ENCODE measurements at places on chromosomes 4 and X. TPM values are rescaled to one million over a fixed set of nuclear protein-coding genes. Genes with fewer than 3 reads are reported as not detected.

DNA sequence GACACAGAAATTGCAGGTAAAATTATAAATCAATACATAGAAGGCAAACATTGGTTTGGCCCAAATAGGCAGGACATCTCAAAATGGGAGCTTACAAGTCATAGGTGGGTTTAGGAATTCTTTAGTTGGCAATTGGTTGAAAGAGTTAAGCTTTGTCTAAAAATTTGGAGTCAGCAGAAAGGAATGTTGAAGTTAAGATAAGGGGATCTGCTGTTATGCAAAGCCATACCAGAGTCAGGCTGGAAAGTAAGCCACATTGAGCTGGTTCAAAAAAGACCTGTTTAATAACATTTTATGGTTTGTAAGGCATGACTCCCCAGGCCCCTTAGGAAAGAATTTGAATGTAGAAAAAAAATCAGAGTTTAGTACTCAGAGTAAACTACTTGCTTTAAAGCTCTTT, 92.6 kb downstream of the IL13RA2 start:
- peak; percentile 1 for DNase-seq

- DNase-seq = no peak
Measured at GRCh38 chrX:68703846-68704245, 56.4 kb downstream of the STARD8 start.

DNA sequence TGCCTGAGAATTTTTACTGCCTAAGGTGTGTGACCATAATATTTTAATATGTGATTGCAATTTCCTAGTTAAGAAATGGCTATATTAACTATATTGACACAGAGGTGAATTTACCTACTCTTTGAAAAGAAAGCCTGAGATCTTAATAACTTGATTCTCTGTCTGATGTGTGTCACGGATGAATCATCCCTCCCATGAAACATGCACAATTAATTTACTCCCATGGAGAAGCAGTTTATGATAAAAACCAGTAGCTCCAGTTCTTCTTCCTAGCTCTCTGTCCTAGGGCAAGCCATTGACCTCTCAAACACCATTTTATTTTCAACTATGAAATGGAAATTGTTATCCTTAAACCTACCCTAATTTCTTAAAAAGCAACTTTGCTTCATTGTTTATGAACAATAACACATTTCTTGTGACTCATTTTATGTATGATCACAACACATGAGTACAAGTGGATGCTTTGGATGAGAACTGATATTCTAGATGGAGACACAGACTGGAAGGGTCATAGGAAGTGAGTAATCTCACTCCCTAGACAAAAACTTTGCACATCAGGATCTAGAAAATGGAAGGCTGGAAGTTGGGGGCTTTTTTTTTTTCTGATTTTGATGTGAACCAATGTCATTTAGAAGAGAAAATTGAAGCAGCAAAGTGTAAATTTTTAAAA, 438.3 kb downstream of the GPAT3 start:
- peak; percentile 4 for DNase-seq

DNA sequence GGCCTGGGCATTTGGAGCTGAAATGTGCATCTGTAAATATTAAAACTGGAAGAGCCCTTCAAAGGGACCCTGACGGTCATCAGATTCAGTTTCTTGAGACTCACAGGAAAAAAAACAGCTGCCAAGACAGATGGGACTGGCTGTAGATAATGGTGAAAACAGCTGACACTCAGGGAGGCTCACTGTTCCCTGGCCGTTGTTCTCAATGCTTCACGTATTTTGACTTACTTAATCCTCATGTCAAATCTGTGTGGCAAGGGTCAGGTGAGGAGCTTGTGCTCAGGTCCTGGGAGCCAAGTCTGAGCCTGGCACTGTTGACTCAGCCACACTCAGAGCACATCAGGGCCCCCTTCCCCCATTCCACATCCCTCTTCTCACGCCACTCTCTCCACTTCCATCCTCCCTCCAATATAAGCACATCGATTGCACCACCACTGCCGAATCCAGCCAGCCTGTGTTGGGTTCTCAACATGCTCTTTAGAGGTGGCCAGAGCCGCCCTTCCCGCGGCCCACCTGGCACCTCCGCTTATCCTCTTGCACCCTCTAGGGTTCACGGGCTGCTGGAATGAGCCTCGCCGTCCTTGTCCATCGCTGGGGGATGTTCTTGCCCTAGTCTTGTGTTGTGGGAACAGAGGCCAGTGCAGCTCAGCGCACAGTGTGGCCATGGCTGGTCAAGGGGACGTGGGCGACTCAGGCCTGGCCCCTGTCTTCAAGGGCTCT, 40.1 kb downstream of the EVC start:
- peak; percentile 92 for DNase-seq

- no peak for DNase-seq
Measured at GRCh38 chr4:159015841-159016240, 87.0 kb upstream of the RAPGEF2 start.

- DNase-seq = peak; percentile 18
Measured at GRCh38 chr4:112185740-112186670, 40.8 kb downstream of the FAM241A start.

GRCh38 chr4:147453561-147454141, 27.2 kb upstream of the EDNRA start:
- no peak for DNase-seq

- no peak for DNase-seq
Measured at GRCh38 chr4:2428496-2429213, 9.9 kb downstream of the CFAP99 start.

DNA sequence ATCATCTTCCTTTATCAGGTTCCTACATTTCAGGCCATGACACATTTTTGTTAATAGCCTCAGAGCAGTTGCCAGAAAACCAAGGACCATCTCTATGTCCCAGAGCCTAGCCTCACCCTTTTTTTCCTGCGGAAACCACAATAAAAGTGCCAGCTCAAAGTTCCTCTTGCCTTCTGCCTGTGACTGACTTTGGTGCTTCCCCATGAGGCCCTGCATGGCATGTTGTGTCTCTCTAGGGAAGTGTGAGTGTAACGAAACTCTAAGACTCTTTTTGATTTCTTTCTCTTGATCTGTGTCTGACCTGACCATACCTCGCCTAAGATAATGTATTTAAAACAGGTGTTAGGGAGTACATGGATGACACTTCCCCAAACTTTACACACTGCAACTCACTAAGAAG, 642.3 kb upstream of the BOD1L1 start:
- no peak for DNase-seq

DNA sequence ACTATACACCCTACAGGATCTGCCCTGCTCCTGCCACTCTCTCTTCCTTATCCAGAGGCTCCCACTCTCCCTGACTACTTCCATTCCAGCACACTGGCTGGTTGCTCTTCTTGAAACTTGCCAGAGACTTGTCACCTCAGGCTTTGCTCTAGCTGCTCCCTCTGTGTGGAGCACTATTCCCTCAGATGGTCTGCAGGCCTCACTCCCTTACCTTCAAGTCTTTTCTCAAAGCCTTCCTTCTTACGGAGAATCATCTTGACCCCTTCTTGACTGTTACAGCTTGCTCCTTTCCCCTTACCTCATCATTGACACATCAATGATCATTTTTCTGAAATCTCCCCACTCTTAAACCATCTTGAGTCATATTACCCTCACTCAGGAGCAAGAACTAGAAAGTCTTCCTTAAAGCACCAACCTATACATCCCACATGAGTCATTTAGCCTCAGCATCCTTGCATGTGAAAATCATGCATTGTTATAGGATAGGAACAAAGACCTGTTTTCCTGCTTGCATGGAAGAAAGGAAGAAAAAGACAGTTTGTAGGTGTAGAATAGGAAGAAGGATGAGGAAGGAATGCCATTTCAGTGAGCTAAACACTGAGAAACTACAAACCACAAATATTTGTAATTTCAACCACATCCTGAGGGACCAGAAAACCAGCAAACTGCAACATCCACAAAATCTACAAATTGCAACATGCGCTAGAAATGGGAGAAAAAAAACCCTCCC, 55.7 kb downstream of the ANTXR2 start:
- peak; percentile 85 for DNase-seq

DNA sequence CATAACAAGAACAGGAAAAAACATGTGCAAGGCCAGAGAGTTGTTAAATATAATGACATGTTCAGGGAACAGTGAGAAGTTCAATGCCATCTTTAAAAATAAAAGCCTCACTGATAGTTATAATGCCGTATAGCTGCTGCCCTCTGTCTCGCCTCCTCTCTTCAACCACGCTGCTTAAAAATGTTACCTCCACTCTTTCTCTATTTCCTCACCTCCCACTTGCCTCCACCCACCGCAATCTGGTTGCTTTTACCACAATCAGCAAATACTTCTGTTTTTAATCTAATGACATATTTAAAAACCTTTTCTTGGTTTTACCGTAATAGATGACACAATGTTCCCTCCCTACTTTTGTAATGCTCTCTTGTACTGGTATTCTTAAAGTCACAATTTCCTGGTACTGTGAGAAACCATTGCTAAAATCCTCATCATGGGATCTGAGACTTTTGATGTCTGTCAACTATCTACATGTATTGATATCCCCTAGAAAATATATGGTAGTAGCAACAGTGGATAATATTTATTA, 66.0 kb downstream of the GABRA2 start:
- no peak for DNase-seq

The TEX13C gene
- total RNA-seq = not detected

The WNK3 gene
- 6.7 TPM for total RNA-seq

The TMEM144 gene
- 8.5 TPM for total RNA-seq
